ENCODE measurements at places on chromosomes 6 and 20.

DNA sequence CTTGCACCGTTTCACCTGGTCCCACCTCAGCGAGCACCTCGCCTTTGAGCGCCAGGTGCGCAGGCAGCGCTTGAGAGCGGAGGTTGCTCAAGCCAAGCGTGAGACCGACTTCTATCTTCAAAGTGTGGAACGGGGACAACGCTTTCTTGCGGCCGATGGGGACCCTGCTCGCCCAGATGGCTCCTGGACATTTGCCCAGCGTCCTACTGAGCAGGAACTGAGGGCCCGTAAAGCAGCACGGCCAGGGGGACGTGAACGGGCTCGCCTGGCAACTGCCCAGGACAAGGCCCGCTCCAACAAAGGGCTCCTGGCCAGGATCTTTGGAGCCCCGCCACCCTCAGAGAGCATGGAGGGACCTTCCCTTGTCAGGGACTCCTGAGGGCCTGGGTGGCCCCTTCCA lies 1.5 kb downstream of the ABT1 start:
- DNase-seq = no peak

GRCh38 chr6:90712114-90712513 lies 125.2 kb upstream of the MAP3K7 start:
- DNase-seq = no peak

- DNase-seq = no peak
Measured at GRCh38 chr6:29610540-29610939, 22.4 kb downstream of the GABBR1 start.

DNA sequence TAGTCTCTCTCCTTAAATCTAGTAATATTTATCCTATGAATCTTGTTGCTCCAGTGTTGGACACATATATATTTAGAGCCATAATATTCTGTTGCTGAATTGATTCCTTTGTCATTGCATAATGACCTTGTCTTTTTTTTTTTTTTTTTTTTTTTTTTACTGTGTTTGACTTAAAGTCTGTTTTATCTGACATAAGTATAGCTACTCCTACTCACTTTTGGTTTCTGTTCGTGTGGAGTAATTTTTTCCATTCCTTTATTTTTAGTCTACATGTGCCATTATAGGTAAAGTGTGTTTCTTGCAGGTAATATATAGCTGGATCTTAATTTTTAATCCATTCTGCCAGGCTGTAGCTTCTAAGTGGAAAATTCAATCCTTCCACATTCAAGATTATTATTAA lies 166.5 kb downstream of the GMDS start:
- no peak for DNase-seq

DNA sequence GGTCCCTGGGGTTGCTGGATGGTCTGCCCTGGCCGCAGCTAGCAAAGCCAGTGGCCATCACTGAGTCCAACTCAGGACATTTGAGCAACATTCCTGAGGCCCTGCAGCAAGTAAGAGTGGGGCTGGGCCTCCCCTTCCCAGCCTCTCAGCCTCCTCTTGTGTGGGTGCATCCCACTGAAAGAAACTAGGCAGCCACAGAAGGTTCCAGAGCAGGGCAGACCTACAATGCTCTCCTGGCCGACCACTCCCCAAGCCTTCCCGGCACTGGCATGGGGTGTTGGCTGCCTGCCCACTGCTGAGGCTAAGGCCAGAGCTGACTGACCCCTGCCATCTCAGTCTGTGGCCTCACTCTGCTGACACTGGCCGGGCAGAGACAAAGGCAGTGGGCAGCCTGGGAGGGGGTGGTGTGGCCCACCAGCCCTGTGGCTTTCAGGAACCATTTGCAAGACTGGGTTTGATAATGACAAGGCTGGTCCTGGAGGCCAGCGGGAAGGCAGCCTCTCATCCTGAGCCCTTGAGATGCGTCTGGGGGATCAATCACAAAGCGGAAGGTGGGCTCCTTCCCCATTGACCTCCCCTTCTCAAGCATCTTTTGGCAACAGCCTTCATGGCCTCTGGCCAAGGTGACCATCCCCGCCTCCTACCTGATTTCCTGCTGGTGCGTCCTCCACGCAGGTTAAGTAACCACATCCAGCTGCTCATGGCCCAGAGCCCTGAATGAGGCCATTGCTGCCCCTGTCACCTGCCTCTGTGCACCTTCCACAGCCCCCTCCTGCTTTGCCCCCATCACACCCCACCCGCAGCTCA lies 9.6 kb downstream of the DLGAP4 start:
- DNase-seq = no peak

DNA sequence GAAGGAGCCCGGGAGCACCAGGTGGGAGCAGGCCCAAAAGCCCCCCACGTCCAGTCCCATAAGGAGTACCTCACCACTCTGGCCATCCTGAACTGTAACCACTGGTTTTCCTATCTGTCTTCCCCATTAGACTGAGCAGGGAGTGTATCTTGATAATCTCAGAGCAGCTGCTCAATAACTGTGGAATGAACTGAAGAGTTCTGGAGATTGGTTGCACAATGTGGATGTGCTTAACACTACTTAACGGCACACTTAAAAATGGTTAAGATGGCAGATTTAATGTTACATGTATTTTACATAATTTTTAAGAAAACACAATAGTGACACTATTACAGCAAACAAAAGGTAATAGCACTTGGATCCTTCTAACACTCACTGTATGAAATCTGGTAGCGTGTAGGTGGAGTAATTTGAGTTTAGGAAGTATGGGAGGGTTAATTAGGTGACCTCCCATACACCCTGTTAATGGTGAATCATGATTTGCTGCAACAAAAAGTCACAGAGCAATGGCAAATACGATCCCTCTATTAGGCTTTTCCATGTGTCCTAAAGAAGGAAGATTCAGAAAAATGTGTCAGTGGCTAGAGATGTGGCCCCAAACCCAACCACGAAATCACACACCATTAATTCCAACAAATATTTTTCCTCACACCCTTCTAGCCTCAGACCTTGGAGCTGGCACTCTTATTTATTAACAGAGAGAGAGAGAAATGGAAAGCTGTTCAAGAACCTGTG lies 18.4 kb downstream of the TRAM2 start:
- no peak for DNase-seq

DNA sequence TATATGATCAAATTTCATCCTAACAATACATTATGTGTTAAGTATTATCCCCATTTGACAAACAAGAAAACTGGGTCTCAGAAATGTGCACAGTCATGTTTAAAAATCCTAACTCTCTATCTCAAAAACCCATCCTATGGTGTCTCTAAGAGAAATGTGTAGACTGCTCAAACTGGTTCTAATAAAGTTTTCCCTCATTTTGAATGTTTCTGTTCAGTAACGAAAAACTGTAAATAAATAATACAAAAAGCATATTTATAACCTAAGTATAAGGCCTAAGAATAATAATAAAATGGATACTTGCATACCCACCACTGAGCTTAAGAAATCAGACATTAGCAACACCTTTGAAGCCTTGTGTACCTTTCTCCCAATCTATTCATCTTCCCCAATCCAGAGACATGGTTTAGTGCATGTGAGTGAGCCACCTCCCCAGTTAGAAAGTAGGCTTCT lies 39.0 kb downstream of the TNFAIP3 start:
- DNase-seq = no peak
